ENCODE measurements at places on chromosomes 13 and 19. TPM values are rescaled to one million over a fixed set of nuclear protein-coding genes. Genes with fewer than 3 reads are reported as not detected.

Gene LACC1
- 3.1 TPM for total RNA-seq

Gene SOX1
- total RNA-seq: not detected

Gene C5AR1
- not detected for total RNA-seq

Gene CGB1
- total RNA-seq: not detected

Gene LSM14A
- 48.1 TPM for total RNA-seq

Data from A172 (cell line).